HFFc6 (cell line): ENCODE measurements at places on chromosomes 1 and 21. TPM values are rescaled to one million over a fixed set of nuclear protein-coding genes. Genes with fewer than 3 reads are reported as not detected.

- DNase-seq, result no peak
Measured at GRCh38 chr21:26460621-26461020, 112.5 kb downstream of the CYYR1 start.

- no peak for DNase-seq
Measured at GRCh38 chr1:232376632-232377493, 253.1 kb downstream of the SIPA1L2 start.

ZNF593 gene
- total RNA-seq, result 35.8 to 54.1 TPM (median 41.5 TPM) in 3 replicates

TMEM82 gene
- not detected in 3 replicates for total RNA-seq

- DNase-seq, result no peak
Measured at GRCh38 chr1:3626025-3626424, 1.2 kb downstream of the TPRG1L start.

DNA sequence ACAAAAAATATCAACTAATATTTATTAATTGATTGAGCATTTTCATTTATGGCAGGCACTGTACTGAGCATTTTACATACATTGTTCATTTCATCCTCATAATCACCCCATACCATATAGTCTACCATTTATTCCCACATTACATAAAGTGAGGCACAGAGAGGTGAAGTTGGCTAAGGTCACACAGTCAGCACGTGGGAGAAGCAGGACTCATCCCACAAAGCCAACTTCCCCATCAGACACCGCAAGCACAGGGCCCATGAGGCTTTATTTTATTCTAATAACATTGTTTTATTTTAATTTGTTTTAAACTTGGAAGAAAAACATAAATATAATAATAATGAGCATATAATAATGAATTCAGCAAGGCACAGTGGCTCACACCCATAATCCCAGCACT lies 43.1 kb upstream of the CAPZB start:
- DNase-seq, result no peak
